Smooth muscle cell of the pulmonary artery (primary cell): ENCODE measurements at places on chromosomes 6 and 20. TPM values are rescaled to one million over a fixed set of nuclear protein-coding genes. Genes with fewer than 3 reads are reported as not detected.

Gene TEAD3
- 16.1 and 16.2 TPM in 2 replicates for total RNA-seq

Gene ZSCAN16
- total RNA-seq: 1.7 and 2.2 TPM in 2 replicates

Gene RAD21L1
- total RNA-seq: 0.13 and 0.53 TPM in 2 replicates

Gene BCAS1
- not detected in 2 replicates for total RNA-seq

Gene TGM3
- not detected in 2 replicates for total RNA-seq

Gene SRMS
- not detected in 2 replicates for total RNA-seq

Gene ZNF391
- 1.2 and 1.6 TPM in 2 replicates for total RNA-seq

Gene ISM1
- total RNA-seq: under 0.01 and 0.07 TPM in 2 replicates

Gene MCCD1
- not detected in 2 replicates for total RNA-seq

Gene CST2
- total RNA-seq: 2.4 and 17.5 TPM in 2 replicates

Gene BCKDHB
- 10.7 and 11.4 TPM in 2 replicates for total RNA-seq

Gene TBX18
- total RNA-seq: 7.8 and 45.0 TPM in 2 replicates

Gene FAM217A
- not detected in 2 replicates for total RNA-seq

Gene KIAA1755
- total RNA-seq: 4.7 and 5.9 TPM in 2 replicates

Gene DNAAF9
- 18.9 and 24.7 TPM in 2 replicates for total RNA-seq

Gene KIAA0408
- 0.50 and 0.78 TPM in 2 replicates for total RNA-seq

Gene HDGFL1
- not detected in 2 replicates for total RNA-seq

Gene SUMO4
- 1.2 and 1.7 TPM in 2 replicates for total RNA-seq

Gene SRF
- total RNA-seq: 19.1 and 27.0 TPM in 2 replicates

Gene ARMC2
- total RNA-seq: 2.5 and 2.9 TPM in 2 replicates

Gene HAO1
- total RNA-seq: not detected in 2 replicates

Gene INSM1
- not detected in 2 replicates for total RNA-seq

Gene TP53TG5
- total RNA-seq: 0.03 TPM in 1 of 2 replicates, not detected in the other

Gene FOXS1
- total RNA-seq: 20.6 and 23.1 TPM in 2 replicates
